Kasumi-1 (cell line): ENCODE measurements at places on chromosomes 16 and 17.

- DNase-seq: peak; percentile 11
These were observed 98.0 kb downstream of the KPNA2 start for GRCh38 chr17:68133346-68134045.

DNA sequence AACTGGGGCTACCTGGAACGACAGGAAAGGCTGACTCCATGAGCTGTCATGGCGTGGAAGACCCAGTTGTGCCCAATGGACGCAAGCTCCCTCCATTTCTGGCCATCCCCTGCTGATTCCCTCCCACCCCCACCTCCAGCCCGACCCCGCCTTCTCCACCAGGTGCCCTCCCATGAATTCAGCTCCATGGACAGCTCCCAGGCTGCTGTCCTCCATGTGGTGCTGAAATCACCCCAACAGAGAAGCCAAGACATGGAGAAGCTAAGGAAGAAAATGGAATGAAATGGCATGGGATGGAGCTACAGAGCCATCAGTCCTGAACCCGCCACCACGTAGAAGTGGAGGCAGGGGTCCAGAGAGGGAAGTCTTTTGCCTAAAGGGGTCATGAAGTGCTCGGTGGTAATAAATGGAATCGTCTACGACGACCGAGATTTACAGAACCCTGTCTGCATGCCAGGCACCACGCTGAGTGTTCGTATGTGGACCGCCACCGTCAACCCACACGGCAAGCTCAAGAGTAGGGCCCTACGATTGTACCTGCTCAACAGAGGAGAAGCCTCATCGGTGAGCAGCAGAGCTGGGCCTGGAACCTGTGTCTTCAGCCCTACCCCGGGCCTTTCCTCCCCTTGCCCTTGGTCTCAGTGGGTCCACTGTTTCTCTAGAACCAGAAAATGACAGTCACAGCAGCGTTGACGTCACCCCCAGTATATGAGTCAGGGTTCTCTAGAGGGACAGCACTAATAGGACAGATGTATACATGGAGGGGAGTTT is 9.3 kb upstream of the ZC3H18 start:
- DNase-seq: peak; percentile 40

GRCh38 chr17:17740615-17741348 is 59.5 kb downstream of the RAI1 start:
- DNase-seq: no peak

DNA sequence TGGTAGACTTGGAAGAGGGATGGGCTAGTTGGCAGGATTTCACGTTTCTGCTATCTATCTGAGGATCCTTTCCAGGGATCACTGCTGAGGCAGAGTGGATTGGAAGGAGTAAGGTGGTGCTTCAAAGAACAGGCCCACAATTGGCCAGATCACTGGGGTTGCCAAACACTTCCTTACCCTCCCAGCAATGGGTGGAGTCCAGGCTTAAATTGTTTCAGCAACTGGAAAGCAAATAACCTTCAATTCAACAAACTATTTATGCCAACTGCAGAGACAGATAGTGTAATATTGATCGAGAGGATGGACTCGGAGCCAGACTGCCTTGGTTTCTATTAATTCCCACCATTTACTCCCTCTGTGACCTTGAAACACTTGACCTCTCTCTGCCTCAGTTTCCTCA is 2.1 kb downstream of the ARRB2 start:
- DNase-seq: no peak

DNA sequence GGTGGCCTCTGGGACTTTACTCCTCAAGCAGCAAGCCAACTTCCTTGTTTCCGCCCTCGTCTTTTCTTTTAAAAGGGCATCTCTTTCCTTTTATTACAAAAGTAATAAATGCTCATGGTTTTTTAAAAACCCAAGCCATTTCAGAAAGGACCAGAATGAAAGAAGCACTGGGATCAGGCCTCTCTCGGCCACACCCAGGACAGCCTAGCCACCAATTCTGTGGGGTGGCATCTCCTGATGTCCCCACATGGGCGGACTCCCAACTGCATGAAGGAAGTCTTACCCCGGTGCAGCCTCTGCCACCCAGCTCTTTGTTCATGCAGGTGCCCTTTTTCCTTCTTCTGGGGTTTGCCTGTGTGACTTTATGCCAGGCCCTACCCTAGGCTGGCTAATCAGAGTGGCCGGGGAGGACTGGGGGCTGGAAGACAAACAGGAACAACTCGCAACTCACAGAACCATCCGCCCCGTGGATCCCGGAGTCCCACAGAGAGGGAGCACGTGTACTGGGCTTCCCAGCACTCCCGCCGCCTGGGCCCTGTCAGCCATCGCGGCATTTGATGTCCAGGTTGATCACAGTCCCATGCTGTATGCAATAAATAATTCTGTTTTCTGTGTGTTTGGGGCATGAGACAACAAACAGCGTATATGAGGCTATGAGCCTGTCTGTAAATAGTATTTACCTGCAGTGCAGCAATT is 2.6 kb upstream of the RASD1 start:
- no peak for DNase-seq

- no peak for DNase-seq
These were observed 113.9 kb upstream of the MAF start for GRCh38 chr16:79714440-79714839.

GRCh38 chr17:9355846-9356245 is 219.8 kb downstream of the STX8 start:
- DNase-seq: no peak

DNA sequence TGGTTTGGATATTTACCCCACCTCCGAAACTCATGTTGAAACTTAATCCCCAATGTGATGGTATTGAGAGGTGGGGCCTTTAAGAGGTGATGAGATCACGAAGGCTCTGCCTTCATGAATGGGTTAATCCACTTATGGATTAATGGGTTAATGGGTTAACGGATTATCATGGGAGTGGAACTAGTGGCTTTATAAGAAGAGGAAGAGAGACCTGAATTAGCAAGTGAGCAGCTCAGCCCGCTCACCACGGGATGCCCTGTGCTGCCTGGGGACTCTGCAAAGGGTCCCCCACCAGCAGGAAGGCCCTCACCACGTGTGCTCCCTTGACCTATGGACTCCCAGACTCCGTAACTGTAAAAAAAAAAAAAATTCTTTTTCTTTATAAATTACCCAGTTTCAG is 16.5 kb upstream of the GPRC5B start:
- no peak for DNase-seq

- DNase-seq: no peak
These were observed 61.5 kb downstream of the BMERB1 start for GRCh38 chr16:15495898-15496297.

GRCh38 chr16:54285414-54286089 is 1.0 kb downstream of the IRX3 start:
- DNase-seq: peak; percentile 29

GRCh38 chr17:57292091-57292490 is 35.8 kb downstream of the MSI2 start:
- no peak for DNase-seq

DNA sequence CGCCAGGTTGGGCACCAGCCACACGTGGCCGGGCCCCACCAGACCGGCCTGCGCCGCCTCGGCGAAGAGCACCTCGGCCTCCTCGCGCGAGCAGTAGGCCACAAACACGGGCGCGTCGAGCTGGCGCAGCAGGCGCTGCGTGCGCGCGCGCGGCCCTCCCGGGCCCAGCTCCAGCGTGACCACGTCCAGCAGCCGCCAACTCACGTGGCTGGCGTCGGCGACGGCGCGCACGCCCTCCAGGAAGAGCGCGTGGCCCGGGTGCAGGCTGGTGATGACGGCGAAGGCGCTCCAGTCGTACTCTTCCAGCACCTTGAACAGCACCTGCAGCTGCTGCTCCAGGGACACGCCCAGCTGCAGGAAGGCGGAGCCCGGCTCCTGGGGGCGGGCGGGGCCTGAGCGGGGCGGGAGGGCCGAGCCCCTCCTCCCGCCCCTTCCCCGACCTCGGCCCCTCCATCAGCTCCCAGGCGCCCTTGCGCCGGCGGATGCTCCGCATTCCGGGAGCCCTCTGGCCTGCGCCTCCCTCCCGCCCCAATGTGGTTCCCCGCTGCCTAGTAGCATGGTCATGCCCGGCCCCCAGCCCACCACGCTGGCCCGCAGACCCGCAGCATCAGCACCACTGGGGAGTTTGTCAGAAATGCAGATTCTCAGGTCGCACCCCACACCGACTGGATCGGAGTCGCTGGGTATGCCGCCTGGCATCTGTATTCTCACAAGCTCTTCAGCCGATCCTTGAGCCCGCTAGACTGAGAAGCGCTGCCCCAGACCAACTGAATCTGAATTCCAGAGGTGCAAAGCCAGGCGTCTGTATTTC is 7.2 kb downstream of the GRIN2C start:
- no peak for DNase-seq

DNA sequence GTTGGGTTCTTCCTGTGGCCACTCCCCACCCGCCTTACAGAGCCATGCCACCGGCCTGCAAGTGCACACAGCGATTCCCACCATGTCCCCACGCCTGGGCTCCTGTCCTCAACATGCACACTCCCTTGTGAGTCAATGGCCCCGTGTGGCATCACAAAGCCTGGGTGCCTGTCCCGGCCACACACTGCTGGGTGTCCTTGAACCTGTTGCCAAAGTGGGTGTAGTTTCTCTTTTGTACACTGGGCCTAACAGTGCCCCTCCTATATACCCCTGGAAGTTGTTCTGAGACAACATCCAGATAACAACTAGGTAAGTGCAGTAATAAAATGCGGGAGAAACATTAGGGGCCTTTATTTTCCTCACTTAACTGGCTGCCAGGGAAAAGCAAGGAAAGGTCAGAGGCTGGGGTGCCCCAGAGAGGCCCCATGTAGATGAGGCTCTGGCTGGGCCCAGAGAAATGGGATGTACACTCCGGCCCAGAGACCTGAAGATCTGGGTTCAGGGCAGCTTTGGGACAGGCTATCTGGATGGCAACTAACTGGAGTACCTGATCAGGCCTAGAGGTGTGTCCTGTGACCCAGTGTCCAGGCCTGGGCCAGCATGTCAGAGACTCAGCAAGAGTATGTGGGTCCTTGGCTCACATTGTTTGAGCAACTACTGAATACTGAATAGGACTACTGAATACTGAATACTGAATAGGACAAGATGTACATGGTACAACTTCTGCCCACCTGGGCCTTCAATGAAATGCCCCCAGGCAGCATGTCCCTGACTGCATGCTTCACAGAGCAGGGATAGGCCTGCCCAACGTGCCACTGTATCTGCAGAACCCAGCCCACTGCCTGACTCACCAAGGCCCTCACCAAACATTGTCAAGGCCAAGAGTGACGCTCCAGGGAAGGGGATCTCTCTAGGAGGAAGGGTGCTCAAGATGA is 8.3 kb downstream of the ABCC3 start:
- no peak for DNase-seq

DNA sequence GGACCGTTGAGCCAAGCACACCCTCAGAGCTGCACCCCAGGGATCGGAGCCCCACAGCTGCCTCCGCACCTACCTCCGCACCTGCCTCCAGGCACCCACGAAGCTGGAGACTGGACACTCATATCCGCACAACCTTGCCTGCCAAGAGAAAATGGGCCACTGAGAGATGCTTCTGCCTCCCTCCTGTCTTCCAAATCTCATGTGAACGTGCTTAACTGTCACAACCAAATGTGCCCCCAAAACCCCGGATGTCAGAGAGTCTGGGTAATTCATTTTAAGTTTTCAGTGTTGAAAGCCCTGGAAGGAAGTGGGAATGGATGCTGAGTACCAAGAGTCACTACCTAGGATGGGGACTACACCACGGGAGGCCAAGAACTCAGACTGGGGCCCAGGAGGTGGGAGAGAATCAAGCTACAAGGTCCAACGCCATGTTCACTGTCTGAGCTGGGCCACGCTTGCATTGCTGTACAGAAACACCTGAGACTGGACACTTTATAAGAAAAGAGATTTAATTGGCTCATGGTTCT is 49.5 kb upstream of the MEAK7 start:
- peak; percentile 49 for DNase-seq

GRCh38 chr17:46192189-46192438 is 1.1 kb downstream of the KANSL1 start:
- DNase-seq: no peak

GRCh38 chr16:67174706-67175231 is 4.4 kb downstream of the NOL3 start:
- DNase-seq: no peak

DNA sequence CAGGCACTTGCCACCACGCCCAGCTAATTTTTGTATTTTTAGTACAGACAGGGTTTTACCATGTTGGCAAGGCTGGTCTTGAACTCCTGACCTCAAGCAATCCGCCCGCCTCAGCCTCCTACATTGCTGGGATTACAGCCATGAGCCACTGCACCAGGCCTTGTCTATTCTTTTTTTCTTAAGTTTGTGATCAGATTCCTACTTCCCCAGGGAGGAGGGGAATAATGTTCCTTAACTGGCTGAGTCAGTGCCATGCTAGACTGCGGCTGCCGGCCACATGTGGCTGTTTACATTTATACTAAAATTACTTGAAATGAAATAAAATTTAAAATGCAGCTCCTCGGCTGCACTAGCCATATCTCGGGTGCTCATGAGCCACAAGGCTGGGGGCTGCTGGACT is 27.8 kb upstream of the USP36 start:
- no peak for DNase-seq

DNA sequence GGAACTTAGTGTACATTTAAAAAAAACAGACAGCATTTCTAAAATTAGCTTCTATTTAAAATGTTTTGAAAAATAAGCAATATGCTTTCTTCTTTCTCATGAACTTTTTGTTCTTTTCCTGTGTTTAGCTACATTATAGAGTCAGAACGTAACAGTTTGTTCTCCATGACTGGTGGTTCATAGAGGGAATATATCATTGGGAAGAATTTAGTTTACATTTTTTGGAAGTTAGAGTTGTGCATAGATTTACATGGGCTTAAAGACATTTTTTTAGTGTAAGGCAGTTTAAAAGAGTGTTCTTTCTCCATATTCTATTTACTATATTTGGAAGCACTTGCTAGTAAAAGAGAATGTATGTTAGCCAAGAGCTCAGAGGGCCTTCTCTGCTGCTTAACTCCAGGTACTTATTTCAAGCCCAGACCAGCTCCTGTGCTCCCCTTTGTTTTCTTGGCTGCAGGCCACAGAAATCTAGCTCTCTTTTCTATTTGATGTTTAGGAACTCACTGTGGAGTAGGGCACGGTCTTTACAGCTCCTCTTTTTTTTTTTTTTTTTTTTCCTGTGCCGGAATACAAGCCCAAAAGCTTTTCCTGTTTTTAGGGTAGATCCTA is 20.2 kb downstream of the AP2B1 start:
- no peak for DNase-seq

GRCh38 chr16:28192806-28193529 is 18.8 kb downstream of the XPO6 start:
- DNase-seq: peak; percentile 57

DNA sequence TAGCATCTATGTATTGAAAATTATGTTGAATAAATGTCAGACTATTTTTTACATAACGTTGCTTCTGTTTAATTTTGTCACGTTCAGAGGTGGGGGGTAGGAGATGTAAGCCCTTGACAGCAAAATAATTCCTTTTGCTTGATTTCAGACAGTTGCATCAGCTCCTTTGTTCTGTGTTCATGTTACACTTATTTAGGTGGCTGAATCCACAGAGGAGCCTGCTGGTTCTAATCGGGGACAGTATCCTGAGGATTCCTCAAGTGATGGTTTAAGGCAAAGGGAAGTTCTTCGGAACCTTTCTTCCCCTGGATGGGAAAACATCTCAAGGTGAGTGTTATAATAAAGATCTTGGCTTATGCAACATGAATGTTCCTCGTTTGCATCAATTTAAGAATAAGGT is 4.5 kb downstream of the HERPUD1 start:
- DNase-seq: no peak
